Gastrocnemius medialis (tissue), 4 donors: ENCODE measurements at places on chromosomes 1 and 21.
A peak's percentile ranks its signal among the peaks of the same experiment; 100 is the strongest.

DNA sequence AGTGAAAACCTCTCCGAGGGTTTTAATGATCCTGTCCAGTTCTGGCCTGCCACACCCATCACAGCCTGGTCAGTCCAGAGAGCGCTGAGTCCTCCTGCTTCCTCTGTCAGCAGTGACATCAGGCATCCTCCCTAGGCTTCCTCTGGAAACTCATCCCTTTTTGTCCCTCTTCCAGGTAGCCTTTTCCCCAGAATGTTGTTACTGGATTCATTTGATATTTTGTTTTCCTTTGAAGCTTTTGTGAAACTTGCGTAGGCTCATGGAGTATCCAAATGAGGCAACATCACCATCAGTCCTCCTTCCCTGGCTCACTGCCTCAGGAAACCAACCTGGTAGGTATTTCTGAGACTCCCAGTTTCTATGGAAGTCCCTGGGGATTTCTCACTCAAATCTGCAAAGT is 27.0 kb upstream of the IGSF3 start:
- DNase-seq, result peak; percentile 32

- DNase-seq, result no peak
Observed at GRCh38 chr1:236753516-236753915, 41.6 kb upstream of the MTR start.

- DNase-seq, result no peak
Observed at GRCh38 chr1:156157506-156157905, 4.1 kb downstream of the SEMA4A start.

DNA sequence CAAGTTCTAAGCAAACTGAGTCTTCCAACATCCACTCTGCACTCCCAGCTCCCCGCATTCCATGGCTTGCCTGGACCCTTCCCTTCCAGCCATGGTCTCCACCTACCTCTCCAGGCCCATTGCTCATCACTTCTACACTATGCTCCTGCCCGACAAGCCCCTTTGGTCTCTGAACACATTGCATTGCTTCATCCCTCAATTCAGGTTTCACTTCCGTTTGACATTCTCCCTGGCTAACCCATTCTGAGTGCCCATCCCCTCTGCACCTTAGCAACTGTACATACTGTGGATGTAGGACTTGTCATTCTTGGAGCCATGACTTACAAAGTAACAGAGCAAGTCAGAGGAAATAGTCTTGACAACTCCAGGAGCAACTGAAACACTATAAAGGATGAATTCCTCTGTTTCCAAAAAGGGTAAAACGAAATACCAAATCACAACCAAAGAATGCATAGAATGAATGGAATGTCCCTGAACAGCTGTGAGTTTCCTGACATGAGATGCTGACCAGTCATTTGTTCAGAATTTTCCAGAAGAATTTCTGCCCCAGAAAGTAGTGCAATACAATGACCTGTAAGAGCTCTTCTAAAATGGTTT is 66.7 kb downstream of the KCNJ6 start:
- DNase-seq, result no peak

DNA sequence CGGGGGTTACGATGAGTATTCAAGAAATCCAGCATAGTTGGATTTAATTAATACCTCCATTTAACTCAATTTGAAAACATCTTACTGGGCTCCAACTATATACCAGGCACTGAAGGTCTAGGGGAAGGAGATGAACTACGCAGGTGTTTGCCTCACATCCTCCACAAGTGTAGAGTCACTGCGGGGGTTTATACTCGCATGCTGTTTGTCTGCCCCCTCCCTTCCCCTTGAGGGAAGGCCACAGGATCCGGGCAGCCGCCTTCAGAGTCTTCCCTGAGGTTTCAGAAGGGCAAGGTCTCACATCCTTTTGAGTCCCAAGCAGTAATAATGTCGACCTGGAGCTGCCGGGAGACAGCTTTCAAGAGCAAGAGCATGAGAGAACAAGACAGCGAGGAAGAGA is 142.4 kb upstream of the GALNT2 start:
- DNase-seq, result no peak
